ENCODE measurements at places on chromosomes 2 and 18.

- DNase-seq = no peak
Observed at GRCh38 chr2:160836755-160837154, 323.5 kb upstream of the TANK start.

GRCh38 chr2:152094014-152094413 is 4.8 kb downstream of the CACNB4 start:
- no peak for DNase-seq

GRCh38 chr18:53952700-53953099 is 271.8 kb downstream of the MBD2 start:
- DNase-seq = no peak

GRCh38 chr18:76932026-76932819 is 109.9 kb downstream of the ZNF236 start:
- no peak for DNase-seq

- DNase-seq = no peak
Observed at GRCh38 chr2:195505701-195506100, 151.3 kb upstream of the SLC39A10 start.

Data from T-helper 1 cell (primary cell).